ENCODE measurements at places on chromosomes 6 and 20.
A peak's percentile ranks its signal among the peaks of the same experiment; 100 is the strongest.

DNA sequence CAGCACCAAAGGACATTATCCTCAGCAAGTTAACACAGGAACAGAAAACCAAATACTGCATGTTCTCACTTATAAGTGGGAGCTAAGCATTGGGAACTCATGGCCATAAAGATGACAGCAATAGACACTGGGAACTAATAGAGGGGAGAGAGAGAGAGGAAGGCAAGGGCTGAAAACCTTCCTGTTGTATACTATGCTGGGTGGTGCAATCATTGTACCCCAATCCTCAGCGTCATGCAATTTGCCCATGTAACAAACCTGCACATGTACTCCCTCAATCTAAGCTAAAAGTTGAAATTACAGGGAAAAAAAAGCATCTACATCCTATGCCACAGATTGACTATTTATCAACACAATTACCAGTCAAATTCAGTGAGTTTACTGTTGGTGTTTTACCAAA, 20.0 kb upstream of the VNN1 start:
- no peak for DNase-seq

DNA sequence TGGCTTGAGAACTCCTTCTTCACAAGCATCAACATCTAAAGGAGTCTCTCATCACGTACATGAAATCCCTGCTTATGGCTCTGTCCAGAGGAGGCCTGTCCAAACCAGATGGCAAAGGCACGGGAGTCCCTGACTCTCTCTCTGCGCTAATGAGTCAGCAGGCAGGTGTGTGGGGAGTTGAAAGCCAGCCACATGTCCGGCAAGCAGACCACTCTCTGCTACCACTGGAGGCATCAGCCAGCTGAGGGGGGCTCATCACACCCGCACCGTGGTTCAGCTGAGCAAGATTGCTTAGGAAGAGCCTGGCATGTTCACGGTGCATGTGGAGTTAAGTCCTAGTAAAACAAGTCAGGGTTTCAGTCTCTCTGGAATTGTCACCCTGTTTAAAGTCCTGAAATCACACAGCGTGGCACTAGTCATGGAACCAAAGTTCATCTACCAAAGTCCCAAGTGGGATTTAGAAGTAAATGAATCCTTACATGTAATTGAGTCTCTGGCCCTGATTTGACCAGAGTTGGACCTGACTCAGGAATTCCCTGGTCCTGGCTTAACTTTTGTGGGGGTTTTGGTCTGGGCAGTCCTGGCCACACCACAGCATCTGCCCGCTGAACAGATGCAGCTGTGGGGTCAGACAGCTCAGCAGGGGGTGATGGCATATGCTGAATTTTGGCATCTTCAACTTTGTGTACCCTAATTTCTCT, 155.2 kb upstream of the RIN2 start:
- DNase-seq: no peak

- DNase-seq: peak; percentile 0
Observed at GRCh38 chr6:111210194-111210728, 123.0 kb downstream of the SLC16A10 start.

GRCh38 chr6:33794910-33795623, 6.1 kb upstream of the LEMD2 start:
- no peak for DNase-seq

GRCh38 chr20:49501917-49502316, 19.4 kb upstream of the KCNB1 start:
- no peak for DNase-seq

DNA sequence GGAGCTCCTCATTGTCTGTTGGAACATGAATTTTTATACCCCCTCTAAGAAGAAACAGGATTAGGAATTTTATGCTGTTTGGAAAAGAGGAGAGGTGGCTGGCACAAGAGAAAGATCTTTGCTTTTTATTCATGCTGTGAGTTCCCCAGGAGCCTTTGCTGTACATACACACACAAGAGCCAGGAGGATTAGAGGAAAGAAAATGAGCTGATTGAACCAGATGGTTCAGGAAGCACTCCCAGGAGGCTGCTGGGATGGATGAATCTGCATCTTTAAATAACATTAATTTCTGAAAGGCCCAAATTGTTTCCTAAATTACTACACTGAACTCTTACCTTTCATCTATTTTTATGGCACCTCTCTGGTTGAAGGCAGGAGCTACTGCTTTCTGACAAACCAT, 20.1 kb upstream of the TCP11 start:
- DNase-seq: no peak

- no peak for DNase-seq
Observed at GRCh38 chr6:48535582-48536009, 424.6 kb upstream of the PTCHD4 start.

- DNase-seq: no peak
Observed at GRCh38 chr6:167851370-167851952, 24.8 kb downstream of the AFDN start.

DNA sequence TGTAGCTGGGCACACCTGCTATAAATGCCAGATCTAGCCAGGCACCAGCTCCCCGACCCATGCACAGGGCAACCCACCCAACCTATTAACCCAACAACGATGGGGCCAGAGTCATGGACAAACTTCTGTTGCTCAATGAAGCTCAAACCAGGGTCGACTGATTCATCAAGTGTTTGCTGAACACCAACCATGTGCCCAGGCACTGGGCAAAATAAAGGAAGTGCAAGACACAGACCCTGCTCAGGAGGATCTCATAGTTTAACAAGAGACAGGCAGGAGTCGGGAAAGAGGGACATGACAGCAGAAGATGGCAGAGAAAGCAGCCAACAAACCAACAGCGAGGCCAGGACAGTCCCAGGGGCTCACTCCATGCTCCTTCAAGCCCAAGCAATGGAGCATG, 18.8 kb downstream of the KCNK5 start:
- no peak for DNase-seq

GRCh38 chr6:148846778-148847761, 100.2 kb downstream of the UST start:
- no peak for DNase-seq

DNA sequence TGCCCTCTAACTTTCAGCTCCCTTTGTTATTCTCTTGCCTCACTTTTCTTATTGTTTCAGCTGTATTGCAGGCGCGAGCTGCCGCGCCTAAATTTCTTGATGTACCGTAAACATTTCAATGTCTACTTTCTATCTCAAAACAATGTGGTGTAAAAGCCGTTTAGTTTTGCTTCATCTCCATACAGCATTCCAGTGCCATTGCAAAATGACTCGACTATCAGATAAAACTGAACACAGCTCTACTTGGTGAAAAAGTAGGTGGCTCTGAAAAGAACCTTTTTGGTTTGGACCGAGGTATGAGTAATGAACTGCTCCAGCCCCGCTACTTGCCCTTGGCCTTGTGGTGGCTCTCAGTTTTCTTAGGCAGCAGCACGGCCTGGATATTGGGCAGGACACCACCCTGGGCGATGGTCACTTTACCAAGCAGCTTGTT, 74.6 kb downstream of the OR2B2 start:
- no peak for DNase-seq

DNA sequence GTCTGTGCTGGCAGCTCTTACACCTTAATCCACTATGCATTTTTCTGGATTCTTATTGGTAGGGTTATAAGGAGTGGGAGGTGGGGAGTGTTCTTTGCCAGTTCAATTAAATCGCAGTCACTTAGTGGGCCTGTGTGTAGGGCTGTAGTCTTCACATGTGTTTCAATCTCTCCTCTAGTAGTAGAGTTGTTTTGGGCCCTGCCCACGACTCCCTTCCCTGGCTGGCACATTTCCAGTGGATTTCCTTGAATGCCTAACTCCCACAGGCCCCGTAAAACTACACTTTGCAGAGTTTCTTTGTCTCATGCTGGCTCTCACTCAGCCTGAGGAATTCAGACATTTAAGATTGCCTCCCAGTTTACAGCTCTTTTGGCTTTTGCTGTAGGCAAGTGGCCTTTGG, 414.0 kb upstream of the OPRM1 start:
- no peak for DNase-seq

- DNase-seq: no peak
Observed at GRCh38 chr20:44033873-44034272, 119.2 kb downstream of the TOX2 start.

GRCh38 chr20:57614490-57615444, 5.5 kb downstream of the ZBP1 start:
- DNase-seq: no peak

- DNase-seq: no peak
Observed at GRCh38 chr20:37759052-37759553, 65.3 kb downstream of the CTNNBL1 start.

DNA sequence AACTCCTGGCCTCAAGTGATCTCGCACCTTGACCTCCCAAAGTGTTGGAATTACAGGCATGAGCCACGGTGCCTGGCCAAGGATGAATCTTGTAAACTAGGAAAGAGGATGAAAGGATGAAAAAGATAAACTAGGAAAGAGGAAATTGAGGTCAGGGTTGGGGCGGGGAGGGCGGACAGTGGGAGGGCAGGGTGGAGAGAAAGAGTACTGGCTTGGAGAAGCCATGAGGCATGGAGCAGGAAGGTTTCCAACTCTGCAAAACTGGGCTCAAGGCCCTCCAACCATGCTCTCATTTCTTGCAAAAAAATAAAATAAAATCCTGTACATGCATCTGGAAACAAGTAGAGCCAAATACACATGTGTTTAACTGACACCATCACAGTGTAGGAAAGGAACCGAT, 256.6 kb upstream of the SGK1 start:
- DNase-seq: no peak
